ENCODE measurements at places on chromosomes 11 and 22.
A peak's percentile ranks its signal among the peaks of the same experiment; 100 is the strongest.

DNA sequence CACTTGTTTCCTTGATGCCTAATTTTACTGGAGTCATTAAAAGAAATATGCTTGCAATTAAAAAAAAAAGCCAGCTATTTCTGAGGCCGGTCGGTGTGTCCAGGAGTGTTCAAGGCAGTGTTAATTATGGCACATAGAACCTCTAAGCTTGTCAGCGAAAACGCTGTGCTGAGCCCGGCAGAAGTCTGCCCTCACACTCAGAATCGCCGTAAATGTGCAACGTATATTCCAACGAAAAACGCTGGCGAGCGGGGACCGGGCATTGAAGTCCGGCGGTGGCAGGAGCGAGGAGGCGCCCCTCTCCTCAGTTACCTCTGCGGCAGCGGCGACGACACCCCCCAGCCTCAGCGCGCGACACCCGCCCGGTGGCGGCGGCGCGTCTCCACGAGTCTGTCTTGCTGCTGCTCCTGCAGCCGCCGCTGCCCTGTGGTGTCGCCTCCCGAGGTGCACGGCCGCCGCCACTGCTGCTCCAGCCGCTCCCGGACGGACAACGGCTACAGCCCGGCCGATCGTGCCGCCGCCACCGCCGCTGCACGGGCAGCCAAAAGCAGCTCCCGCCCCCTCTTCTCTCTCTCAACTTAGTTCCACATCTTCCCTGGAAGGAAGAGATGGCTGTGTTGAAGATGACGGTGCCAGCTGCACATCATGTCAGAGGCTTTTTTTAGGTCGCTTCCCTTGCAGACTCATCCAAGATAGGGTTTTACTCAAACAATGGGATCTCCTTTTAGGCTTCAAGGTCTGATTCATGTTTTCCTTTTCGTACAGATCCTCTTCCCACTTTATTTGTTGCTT is 56.0 kb downstream of the JAM3 start:
- DNase-seq: peak; percentile 7

DNA sequence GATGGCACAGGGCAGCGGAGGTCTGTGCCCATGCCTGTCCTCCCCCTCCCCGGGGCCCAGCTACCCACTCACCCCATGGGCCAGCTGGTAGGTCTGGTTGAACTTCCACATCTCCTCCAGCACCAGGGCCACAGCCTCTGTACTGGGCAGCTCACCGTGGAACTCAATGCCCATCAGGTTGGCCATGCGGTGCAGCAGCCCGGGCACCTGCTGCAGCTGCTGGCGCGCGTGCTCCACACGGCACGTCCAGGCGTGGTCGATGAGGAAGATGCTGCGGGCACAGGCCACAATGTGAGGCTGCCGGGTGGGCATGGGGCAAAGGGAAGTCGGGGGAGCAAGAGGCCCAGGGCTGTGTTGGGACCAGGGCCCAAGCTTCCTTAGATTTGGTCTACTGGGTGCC is 6.3 kb downstream of the TTLL12 start:
- DNase-seq: no peak

DNA sequence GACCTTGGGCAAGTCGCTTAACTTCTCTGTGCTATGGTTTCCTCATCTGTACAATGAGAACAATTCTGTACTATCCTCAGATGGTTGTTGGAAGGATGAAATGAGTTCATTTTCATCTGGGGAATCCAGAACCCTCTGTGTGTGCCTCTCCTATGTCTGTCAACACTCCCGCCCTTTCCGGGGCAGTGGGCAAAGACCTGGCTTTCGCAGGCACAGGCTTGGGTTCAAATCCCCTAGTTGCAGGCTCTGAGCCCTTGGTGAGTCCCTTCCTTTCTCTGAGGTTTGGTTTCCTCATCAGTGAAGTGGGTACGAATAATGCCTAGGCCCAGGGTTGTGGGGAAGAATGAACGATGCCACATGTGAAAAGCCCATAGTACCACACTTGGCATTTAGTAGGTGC is 6.0 kb downstream of the PNPLA5 start:
- no peak for DNase-seq

DNA sequence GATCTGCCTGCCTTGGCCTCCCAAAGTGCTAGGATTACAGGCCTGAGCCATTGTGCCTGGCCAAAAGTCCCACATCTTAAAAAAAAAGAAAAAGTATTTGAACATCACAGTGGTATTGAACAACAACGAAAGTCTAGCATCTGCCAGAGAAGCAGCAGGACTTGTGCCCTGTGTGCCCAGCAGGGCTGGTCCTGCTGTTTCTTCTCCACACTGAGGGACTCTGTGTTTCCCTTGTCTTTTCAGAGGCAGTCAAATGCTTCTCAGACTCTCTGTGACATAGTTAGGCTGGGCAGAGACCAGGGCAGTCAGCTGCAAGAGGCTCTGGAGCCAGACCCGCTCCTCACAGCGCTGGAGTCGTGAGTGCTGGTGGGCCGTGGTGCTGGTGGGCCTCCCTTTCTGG is 56.2 kb downstream of the SBF1 start:
- no peak for DNase-seq

DNA sequence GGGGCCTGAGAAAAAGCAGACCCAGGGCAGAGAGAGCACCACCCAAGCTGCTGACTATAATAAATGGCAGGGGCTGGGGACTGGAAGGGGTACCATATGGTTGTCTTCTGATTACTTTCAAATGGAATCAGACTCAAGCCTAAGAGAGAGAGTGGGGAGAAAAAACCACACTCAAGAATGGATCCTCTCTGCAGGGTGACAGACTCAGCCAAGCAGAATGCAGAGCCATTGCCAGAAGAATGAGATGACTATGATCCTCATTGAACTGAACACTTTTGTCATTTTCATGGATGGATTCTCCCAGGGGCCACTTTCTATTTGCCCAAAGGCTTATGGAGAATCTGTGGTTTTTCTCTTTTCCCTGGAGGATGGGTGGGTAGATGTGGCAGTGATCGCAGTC is 8.7 kb downstream of the UBASH3B start:
- DNase-seq: no peak

- DNase-seq: no peak
Measured at GRCh38 chr11:65811764-65812475, 21.8 kb upstream of the SNX32 start.

- DNase-seq: no peak
Measured at GRCh38 chr11:7422544-7423331, 62.6 kb upstream of the OLFML1 start.

DNA sequence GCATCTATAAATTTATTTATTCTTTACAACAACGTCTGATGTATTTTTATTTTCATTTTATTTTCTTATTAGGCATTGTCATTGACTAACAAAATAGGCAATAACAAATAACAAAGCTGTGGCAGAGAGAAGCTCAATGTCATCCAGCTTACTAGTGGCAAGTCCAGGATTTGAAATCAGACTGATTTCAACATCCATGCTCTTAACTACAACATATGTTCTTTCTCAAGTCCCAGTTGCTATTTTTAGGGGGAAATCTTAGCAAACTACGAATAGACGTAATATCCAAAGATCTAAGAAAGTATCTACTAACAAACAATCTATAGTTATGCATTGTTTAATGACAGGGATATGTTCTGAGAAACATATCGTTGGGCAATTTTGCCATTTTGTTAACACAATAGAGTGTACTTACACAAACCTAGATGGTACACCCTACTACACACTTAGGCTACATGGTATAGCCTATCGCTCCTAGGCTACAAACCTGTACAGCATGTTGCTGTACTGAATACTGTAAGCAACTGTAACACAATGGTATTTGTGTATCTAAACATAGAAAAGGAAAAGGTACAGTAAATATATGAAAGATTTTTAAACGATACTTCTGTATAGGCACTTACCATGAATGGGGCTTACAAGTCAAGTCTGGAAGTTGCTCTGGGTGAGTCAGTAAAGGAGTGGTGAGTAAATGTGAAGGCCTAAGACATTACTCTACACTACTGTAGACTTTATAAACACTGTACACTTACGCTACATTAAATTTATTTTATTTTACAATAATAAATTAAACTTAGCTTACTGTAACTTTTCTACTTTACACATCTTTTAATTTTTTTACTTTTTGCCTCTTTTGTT is 151.3 kb downstream of the DLG2 start:
- DNase-seq: no peak

DNA sequence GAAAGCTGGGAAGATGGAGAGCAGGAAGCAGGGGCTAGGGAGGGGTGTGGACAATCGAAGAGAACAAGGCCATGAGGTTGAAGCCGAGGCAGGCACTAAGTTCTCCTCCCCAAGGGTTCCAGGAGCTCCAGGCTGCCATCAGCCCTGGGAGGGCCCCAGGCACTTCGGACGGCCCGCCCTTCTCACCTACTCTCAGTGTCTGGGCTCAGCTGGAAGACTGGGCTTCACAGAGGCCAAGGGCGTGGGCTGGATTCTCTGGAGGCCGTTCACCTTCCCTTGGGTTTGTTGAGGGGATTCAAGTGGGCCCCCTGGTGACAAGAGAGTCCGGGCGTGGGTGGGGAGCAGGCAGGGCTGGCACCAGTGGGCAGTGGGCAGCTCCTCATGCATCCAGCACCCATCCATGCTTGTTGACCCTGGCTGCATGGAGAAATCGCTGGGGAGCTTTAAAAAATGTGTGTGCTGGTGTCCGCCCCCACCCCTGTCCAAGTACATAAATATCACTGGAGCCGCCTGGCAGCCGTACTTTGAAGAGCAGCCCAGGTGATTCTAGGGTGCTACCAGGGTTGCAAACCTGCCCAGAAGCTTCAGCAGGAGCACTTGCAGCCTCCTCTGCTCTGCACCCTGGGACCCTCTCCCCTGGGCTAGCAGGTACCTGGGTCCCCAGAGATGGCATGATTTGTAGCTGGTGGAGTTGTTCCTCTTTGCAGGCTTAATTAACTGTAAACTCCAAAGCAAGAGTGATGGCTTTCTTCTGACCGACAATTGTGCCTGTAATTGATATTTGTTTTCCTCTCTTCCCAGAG is 74.3 kb downstream of the RTL6 start:
- DNase-seq: no peak

GRCh38 chr22:38732251-38732815 is 23.5 kb downstream of the SUN2 start:
- no peak for DNase-seq

- DNase-seq: no peak
Measured at GRCh38 chr11:130897262-130898182, 18.8 kb downstream of the SNX19 start.

DNA sequence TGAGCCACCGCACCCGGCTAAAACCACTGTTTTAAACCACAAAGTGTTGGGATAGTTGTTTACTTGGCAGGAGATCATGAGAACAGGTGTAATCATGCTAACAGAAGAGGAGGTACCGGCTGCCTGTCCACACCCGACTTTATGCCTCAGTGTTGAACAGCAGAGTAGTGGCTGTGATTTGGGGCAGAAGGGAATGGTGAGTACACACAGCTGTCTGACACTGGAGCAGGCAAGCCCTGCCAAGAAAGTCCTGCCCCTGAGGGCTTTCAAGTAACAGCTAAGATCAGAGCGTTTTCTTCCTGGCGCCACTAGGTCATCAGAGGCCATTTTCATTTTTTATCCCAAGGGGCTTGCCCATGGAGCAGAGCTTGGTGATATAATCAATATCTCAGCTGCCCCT is 8.1 kb downstream of the CDKN1C start:
- DNase-seq: no peak

DNA sequence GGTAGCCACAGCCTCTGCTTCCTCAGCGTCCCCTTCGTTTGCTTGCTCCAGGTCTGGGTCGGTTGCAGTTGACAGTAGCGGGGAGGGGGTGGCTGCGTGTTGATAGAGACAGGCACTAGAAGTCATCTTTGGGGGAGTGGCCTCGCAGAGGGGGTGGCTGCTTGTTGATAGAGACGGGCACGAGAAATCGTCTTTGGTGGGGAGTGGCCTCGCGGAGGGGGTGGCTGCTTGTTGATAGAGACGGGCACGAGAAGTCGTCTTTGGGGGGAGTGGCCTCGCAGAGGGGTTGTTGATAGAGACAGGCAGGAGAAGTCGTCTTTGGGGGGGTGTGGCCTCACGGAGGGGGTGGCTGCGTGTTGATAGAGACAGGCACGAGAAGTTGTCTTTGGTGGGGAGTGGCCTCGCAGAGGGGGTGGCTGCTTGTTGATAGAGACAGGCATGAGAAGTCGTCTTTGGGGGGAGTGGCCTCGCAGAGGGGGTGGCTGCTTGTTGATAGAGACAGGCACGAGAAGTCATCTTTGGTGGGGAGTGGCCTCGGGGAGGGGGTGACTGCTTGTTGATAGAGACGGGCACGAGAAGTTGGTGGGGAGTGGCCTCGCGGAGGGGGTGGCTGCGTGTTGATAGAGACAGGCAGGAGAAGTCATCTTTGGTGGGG is 328.3 kb downstream of the TBC1D22A start:
- DNase-seq: peak; percentile 74

- DNase-seq: no peak
Measured at GRCh38 chr22:19943082-19944026, 1.7 kb upstream of the TXNRD2 start.

DNA sequence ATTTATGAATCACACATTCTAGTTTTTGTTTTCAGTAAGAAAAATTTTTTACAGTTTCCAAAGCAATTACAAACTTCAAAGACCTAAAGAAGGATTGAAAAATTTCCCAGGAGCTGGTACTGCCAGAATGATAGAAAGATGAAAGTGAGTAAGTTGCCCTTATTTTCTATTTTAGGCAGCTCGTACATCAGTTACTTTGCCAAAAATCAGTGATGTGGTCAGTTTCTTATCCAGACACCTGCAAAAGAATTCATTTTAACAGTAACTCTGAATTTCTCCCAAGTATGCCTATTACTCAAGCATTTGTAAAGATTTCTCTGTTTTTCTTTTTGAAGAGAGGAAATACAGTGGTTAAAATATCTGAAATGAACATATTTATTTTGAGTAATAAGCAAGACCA is 976.3 kb upstream of the RAG2 start:
- no peak for DNase-seq

- DNase-seq: no peak
Measured at GRCh38 chr11:61297746-61298145, 2.6 kb upstream of the VWCE start.

GRCh38 chr11:33001751-33002542 is 13.7 kb upstream of the DEPDC7 start:
- DNase-seq: no peak

- DNase-seq: no peak
Measured at GRCh38 chr11:102395720-102396393, 48.8 kb downstream of the BIRC2 start.

DNA sequence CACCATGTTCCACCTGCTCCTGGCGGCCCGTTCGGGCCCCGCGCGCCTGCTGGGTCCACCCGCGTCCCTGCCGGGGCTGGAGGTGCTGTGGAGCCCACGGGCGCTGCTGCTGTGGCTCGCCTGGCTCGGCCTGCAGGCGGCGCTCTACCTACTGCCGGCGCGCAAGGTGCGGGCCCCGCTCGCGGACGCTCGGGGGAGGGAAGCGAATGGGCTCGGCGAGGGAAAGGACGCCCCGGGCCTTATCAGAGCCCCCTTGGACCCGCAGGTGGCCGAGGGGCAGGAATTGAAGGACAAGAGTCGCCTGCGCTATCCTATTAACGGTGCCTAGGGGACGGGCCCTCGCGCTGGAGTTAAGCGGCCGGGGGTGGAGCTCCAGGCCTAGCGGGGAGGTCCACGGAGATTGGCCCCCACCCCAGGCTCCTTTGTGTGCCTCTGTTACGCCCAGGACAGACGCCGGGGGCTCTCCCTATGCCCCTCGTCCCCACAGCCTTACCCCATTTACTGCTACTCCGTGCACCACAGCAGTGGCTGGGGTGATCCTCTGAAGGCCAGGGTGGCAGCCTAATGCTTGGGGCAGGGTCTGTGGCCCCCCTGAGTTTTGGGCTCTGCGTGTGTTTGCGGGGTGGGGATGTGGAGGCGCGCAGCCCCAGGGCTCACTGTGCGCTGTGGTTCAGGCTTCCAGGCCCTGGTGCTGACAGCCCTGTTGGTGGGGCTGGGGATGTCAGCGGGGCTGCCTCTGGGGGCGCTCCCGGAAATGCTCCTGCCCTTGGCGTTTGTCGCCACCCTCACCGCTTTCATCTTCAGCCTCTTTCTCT is 1.1 kb downstream of the TM7SF2 start:
- DNase-seq: peak; percentile 75

- no peak for DNase-seq
Measured at GRCh38 chr11:120904116-120904515, 119.8 kb upstream of the TBCEL start.
